SJSA1 (cell line): ENCODE measurements at places on chromosomes 3 and 15.

DNA sequence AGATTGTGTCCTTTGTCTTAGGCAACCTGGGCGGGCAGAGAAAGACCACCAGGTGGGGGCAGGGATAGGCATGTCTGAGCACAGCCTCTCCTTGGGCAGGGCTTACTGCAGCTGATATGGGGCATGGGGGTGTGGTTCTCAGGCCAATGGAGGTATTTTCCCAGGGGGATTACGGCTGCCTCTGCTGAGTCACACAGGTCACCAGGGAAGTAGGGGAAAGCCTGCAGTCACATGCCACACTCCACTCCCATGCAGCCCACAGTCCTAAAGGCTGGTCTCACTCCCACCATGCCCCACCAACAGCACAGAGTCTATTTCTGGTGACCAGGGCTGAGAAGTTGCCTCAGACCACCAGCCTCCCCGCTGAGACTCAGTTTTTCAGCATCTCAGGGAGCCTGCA, 466.4 kb downstream of the DIPK2A start:
- no peak for DNase-seq

DNA sequence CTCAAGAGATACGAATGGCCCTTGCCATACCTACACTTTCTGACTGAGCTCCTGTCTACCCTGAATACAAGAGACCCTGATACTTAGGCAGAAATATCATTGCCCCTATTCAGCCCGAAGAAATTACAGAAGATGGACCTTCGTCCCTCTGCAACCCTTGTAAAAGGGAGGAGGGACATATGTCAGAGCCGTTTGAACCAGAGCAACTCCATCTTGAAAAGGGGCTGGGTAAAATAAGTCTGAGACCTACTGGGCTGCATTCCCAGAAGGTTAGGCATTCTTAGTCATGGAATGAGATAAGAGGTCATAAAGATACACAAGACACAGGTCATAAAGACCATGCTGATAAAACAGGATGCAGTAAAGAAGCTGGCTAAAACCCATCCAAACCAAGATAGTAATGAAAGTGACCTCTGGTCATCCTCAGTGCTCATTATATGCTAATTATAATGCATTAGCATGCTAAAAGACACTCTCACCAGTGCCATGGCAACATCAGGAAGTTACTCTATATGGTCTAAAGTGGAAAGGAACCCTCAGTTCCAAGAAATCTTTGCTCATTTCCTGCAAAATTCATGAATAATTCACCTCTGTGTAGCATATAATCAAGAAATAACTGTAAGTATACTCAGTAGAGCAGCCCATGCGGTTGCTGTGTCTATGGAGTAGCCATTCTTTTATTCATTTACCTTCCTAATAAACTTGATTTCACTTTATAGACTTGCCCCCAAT, 49.7 kb upstream of the GPD1L start:
- no peak for DNase-seq

- no peak for DNase-seq
Observed at GRCh38 chr15:49168016-49168415, 2.0 kb upstream of the GALK2 start.

- DNase-seq, result no peak
Observed at GRCh38 chr3:150239766-150240165, 168.3 kb upstream of the TSC22D2 start.

GRCh38 chr3:10010421-10010877, 15.8 kb upstream of the FANCD2 start:
- no peak for DNase-seq

DNA sequence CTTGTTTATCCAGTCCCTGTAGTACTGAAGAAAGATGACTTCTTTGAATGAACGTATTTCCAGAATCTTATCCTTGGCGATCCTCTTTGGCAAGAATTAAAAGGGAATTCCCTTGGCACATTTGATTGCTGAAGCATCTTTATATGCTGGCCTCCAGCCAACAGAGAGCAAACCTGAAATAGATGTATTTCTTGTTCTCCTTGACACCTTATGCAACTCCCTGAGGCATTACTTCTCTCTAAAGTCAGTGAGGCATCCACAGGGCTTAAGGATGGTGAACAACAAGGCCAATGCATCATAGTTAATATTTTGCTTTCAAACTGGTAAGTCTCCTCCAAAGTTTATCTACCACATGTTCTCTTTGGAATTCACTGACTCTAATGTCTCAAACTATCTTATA, 450.9 kb upstream of the THRB start:
- no peak for DNase-seq

GRCh38 chr3:156579427-156579851, 24.5 kb upstream of the SSR3 start:
- DNase-seq, result no peak

- DNase-seq, result no peak
Observed at GRCh38 chr3:184739594-184740505, 28.0 kb upstream of the MAGEF1 start.

GRCh38 chr3:192887047-192887446, 30.6 kb downstream of the MB21D2 start:
- DNase-seq, result no peak
